ENCODE measurements at places on chromosomes 4 and X.
A peak's percentile ranks its signal among the peaks of the same experiment; 100 is the strongest.

DNA sequence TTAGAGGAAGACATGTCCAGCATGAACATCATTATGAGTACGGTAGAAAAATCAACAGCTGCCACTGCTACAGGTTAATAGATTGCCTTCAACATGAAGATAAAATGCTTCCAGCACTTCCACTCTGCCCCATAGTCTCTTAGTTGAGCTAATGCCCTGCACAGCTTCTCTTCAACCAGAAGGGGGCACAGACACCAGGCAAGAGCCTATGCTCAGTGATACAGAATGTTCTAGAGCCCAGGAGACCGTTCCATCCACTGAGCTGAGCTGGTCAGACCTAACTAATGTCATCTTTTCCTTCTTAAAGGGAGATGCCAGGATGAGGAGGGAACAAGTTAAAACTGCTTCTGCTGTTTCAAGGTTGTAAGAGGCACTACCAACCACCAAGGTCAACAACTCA is 42.2 kb downstream of the SMIM10L2A start:
- no peak overlapping the region for H3K4me3 ChIP-seq
- no peaks in the 10 kb centered on the region for H3K27me3 ChIP-seq
- H3K36me3 ChIP-seq, result no peaks in the 10 kb centered on the region
- H3K4me1 ChIP-seq, result no peaks in the 10 kb centered on the region
- DNase-seq, result no peak
- no peak overlapping the region for H3K27ac ChIP-seq

DNA sequence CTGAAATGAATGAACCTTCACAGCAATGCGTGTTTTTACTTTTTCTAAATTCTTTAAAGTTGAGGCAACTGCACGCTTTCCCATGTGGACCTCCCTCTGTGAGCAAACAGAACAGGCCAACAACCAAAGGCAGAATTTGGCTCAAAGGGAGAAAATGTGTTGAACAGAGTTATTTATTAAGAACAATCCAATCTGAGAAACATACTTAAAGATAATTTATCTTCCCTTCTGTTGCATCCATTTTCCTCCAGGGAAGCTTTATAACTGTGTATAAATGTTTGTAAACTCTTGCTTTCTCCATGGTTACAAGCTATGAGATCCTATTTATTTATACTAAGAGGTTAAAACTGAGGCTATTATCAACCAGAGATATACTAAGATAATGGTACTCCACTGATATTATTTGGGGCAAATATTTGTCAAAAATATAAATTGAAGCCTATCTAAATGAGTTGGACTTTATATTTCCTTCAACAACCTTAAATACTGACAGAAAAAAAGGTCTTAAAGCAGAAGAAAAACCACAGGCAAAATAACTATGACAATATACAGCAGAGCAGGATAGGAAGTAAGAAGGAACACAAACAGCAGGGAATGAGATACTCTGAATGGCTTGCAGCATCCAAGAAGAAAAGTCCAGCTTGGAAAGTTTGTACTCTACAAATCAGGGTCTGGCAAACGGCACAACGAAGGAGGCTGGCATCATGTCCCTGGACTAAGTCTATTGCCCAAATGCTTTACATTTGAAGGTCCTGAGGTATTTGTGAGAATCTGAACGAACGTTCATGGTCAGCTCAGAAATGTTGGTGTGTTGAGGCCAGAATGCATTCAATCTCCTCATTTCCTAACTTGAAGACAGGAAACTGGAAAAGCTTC is 663.2 kb upstream of the INTU start:
- no peak for DNase-seq
- no peaks in the 10 kb centered on the region for H3K4me1 ChIP-seq
- no peaks in the 10 kb centered on the region for H3K27me3 ChIP-seq
- H3K36me3 ChIP-seq, result no peaks in the 10 kb centered on the region
- no peak overlapping the region for H3K4me3 ChIP-seq
- H3K27ac ChIP-seq, result no peak overlapping the region

DNA sequence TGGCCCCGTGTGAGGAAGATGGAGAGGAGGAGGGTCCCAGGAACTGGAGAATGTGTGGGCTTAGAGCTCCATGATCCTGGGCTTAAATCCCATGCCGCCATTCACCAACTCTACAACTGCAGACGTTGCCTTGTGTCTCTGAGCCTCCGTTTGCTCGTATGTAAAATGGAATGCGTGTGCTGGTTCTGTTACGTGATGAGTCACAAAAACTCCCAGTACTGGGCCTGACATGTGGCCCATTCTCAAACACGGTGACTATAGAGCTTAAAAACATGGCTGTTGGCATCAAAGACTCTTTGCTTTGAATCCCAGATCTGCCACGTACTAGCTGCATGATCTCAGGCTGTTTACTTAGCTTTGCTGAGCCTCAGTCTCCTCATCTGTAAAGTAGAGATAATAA is 13.0 kb upstream of the AFAP1 start:
- no peak for DNase-seq
- no peaks in the 10 kb centered on the region for H3K36me3 ChIP-seq
- H3K4me1 ChIP-seq, result no peaks in the 10 kb centered on the region
- H3K27me3 ChIP-seq, result no peaks in the 10 kb centered on the region
- no peak overlapping the region for H3K4me3 ChIP-seq

- no peak for DNase-seq
- H3K4me1 ChIP-seq, result no peaks in the 10 kb centered on the region
- no peak overlapping the region for H3K27ac ChIP-seq
- H3K27me3 ChIP-seq, result no peaks in the 10 kb centered on the region
Measured at GRCh38 chr4:120286813-120287212, 220.2 kb upstream of the MAD2L1 start.

GRCh38 chr4:54819034-54819433 is 161.3 kb downstream of the KIT start:
- no peaks in the 10 kb centered on the region for H3K27me3 ChIP-seq
- no peak for DNase-seq
- H3K27ac ChIP-seq, result peak overlapping the region; percentile 24
- no peak overlapping the region for H3K4me3 ChIP-seq
- H3K36me3 ChIP-seq, result no peaks in the 10 kb centered on the region
- no peaks in the 10 kb centered on the region for H3K4me1 ChIP-seq

DNA sequence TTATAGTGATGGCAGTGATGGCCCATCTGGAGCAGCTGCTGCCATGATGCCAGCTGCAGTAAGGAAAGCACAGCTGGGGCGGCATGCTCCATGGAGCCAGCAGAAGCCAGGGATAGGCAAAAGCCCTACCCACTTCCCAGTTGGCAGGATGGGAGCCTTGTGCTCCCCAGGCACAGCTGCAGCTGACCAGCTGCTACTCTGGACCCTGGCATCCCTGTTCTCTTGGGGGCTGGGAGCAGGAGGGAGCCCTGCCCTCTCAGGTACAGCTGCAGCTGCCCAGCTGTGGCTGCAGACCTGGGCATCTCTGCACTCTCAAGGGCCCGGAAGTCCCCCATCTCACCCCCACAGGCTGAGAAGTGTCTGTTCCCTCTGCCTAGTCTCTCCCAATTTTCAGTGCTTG is 531.9 kb downstream of the PCDH18 start:
- no peak overlapping the region for H3K4me3 ChIP-seq
- H3K27ac ChIP-seq, result no peak overlapping the region

- no peak for DNase-seq
- no peak overlapping the region for H3K4me3 ChIP-seq
- H3K4me1 ChIP-seq, result no peaks in the 10 kb centered on the region
- no peaks in the 10 kb centered on the region for H3K27me3 ChIP-seq
- no peak overlapping the region for H3K27ac ChIP-seq
Measured at GRCh38 chrX:2346158-2346557, 154.6 kb downstream of the DHRSX start.

DNA sequence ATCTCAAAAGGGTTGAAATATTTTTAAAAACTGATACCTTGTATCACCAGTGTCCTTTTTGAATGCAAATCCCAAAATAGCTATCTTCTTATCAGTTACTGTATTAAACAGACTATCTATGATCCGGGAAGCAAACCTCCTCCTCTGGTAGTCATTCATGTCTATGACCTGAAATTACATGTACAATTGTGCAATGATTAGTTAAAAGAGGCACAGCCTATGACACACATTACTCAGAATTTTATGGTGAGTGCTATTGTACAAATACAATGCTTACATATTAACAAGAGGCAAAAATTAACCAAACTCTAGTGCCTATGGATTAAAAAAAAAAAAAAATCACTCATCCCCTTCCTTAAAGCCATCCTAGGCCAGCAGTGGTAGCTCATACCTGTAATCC is 21.7 kb downstream of the UGDH start:
- DNase-seq, result no peak
- H3K4me1 ChIP-seq, result no peaks in the 10 kb centered on the region
- H3K27me3 ChIP-seq, result no peaks in the 10 kb centered on the region
- H3K27ac ChIP-seq, result no peak overlapping the region

- no peak overlapping the region for H3K4me3 ChIP-seq
- no peaks in the 10 kb centered on the region for H3K27me3 ChIP-seq
- H3K27ac ChIP-seq, result no peak overlapping the region
- no peaks in the 10 kb centered on the region for H3K36me3 ChIP-seq
- no peaks in the 10 kb centered on the region for H3K4me1 ChIP-seq
Measured at GRCh38 chrX:84336646-84337045, 148.6 kb upstream of the RPS6KA6 start.

DNA sequence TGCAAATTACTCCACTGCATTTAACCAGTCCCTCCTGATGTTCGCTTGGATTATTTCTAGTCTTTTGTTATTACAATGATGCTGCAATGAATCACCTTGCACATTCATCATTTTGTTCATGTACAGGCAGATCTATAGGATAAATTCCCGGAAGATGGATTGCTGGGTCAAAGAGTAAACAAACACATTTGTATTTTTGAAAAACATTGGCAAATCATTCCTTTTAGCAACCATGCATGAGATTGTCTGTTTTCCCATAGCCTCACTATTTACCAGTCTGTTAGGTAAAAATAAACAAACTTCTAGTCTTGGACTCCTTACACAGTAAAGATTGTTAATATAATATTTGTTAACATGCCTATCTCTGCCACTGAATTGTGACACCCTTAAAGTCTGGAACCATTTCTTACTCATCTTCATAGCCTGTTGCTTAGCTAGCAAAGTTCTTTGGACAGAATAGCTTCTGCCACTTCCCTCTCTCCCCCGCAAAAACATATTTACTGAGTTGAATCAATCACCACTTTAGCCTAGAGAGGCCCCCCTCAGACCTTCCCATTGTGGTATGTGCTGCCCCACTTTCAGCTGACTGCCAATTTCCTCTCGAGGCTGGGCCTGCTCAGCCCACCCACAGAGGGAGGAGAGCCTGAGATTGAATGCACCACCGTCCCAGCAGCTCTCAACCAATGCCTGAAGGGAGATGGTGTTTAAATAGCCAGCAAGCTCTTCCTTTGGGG is 108.4 kb upstream of the ATXN3L start:
- DNase-seq, result no peak
- no peaks in the 10 kb centered on the region for H3K36me3 ChIP-seq
- H3K27ac ChIP-seq, result peak overlapping the region; percentile 77
- peaks cover 6% of the 10 kb centered on the region for H3K4me1 ChIP-seq

- DNase-seq, result no peak
- H3K27me3 ChIP-seq, result no peaks in the 10 kb centered on the region
- H3K27ac ChIP-seq, result no peak overlapping the region
- no peaks in the 10 kb centered on the region for H3K36me3 ChIP-seq
- no peak overlapping the region for H3K4me3 ChIP-seq
Measured at GRCh38 chr4:65789805-65790204, 119.5 kb upstream of the EPHA5 start.

- DNase-seq, result no peak
- no peaks in the 10 kb centered on the region for H3K36me3 ChIP-seq
- no peak overlapping the region for H3K4me3 ChIP-seq
Measured at GRCh38 chr4:47118192-47118929, 87.0 kb downstream of the GABRB1 start.

All from suprapubic skin (tissue), 4 donors.